ENCODE measurements at places on chromosomes 5 and 9.

DNA sequence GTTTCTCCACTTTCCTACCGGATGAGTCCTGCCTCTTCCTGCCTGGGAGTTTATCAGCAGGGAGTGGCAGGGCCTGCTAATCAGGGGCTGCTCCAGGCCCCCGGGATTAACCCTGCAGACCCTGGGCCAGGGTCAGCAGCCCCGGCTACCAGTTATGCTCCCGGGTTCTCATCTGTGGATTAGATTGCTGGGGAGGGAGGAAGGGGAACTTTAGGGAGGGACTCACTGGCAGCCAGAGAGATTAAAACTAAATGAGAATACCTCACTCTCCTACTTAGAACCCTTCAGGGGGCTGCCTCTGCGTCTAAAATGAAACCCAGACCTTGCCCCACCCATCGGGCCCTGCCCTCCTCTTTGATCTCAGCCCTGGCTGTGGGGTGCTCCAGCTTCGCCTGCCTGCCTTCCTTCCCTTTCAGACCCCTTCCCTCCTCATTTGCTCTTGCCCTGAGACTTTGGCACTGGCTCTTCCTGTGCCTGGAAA lies 130.5 kb upstream of the HAND1 start:
- no peak for DNase-seq

- no peak for DNase-seq
Measured at GRCh38 chr5:17401470-17402288, 96.4 kb upstream of the TAF11L2 start.

GRCh38 chr5:98103807-98104206 lies 669.7 kb upstream of the RGMB start:
- DNase-seq: no peak

- no peak for DNase-seq
Measured at GRCh38 chr5:115626445-115626823, 598 bp upstream of the TMED7 start.
